ENCODE measurements at places on chromosomes 6 and 20.

DNA sequence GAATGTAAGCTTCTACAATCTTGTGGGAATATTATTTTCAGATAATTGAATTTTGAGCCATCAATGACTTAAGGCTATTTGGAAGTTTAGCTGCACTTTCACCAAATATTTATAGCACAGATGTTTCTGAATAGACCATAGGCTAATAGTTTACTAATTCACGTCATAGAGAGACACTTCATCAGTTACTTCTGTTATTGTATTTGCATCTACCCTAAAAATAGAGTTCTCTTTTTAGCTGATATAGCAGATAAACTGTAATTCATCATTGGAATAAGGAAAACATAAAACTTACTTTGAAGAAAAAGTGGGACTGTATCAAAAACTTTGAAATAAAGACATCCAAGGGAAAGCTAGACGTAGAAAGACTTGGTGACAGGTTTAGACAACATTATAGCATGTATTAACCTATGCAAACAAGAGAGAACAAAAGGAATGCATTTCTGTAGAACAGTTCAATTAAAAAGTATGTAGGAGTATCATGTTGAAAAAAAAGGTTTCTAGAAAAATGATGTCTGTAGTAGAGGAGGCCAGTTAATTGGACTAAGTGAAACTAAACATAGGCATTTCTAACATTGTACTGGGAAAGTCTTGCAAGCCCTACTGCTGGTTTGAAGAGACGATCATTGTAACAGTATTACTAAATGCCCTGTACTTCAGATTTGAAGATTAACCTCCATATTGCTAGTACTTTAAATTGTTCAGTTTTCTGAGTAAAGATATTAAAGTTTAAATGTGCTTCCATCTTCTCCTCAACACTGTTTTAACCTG lies 123.3 kb downstream of the ZFAND3 start:
- no peak for DNase-seq

DNA sequence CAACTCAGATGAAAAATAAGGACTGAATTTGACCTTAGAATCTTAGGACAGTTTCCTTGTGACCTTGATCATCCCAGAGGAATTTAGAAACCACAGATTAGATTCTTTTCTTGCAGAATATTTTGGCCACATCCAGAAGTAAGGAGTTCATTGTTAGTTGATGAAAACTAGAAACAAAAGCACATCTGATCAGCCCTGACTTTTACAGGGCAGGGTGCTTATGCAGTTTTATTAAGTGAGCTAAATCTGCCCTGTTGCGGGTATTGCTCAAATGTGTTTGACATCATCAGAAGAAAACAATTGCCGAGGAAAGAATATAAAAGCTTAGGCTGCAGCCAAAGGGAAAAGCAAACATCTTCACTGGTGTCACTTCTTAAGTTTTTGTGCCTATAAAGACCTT lies 100.8 kb downstream of the MTFR2 start:
- DNase-seq = no peak

DNA sequence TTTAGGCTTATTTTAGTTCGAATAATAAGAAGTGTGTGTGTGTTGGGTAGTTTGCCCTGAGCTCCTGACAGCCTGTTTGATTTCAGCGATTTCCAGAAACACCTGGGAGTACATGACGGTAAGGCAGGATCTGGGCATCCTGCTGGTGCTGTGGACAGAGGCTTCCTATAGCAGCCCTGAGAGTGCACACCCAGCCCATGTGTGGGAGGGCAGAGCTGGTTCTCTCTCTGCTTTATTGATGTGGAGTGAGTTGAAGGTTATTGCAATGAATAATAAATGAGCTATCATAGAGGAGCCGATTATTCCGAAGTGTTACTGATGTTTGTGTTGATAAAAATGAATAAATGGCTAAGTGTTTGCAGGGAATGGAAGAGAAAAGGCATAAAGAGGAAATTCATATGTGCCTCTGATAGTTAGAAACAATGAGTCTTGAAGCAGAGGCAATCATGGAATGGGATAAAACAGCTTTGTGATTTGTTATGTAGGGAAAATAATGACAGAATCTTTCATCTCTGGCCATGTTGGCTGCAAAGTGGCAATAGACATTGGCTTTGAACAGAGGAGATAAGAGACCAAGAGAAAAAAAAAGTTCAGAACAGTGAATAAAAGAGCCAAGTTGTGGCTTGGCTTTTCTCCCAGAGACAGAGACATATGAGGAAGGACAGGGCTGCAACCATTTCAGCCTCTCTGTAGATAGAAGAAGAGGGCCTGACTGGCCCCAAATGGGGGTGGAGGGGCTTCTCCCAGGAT lies 166.2 kb upstream of the CHD6 start:
- peak; percentile 46 for DNase-seq

DNA sequence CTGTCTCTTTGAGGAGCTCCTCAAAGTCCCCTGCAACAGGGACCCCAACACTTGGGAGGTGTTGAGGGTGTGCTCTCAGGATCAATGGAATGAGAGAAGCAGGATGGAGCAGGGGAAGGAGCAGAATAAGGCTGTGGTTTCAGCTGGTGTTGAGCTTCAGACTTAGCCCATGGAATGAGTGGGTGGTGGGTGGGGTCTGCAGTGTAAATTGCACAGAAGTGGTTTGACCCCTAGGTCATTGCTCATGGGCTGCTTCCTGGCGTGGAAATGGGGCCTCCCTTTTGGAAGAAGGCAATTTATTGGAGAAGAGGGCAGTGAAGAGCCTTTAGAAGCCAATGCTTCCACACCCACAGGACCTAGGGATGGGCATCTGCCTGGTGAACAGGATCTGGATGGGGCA lies 37.0 kb upstream of the KCNG1 start:
- DNase-seq = no peak

DNA sequence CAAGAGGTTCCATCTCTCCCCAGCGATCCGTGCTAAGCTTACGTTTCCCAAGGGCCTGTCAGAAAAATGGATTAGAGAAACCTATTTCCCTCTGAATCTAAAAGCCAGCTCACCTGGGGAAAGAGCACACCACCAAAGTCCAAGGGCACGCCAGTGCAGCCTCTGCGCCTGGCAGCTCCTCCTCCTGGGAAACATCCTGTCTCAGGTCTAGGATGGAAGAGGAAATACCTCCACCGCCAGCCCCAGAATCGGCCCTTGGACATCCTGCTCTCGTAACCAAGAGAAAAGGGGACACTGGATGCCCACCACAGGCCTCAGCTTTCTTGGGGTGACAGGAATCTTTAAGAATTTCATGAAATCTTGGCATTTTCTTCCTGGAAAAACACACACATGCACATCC lies 18.7 kb downstream of the RAMACL start:
- DNase-seq = no peak

Measured in hematopoietic multipotent progenitor cell treated with erythropoietin and hydrocortisone succinate and interleukin-3 and kit ligand, for 6 days (in vitro differentiated cells).